ENCODE measurements at places on chromosomes 3 and 15.

DNA sequence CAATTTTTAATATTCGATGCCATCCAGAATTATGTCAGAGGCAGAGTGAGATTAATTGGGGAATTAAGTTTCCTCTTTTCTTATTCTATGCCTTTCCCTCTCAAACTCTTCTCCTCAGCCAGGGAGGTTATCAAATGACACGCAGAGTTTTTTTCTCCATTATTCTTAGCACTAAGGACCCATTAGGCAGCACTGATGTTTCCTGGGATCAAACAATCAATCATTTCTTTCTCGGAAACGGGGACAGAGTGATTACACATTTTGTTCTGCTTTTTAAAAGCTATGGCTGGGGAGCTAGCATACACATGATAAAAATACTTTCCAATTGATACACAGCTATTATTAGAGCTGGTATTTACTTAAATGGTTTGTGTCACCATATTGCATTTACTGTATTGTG lies 35.3 kb upstream of the PSMD6 start:
- DNase-seq: no peak

DNA sequence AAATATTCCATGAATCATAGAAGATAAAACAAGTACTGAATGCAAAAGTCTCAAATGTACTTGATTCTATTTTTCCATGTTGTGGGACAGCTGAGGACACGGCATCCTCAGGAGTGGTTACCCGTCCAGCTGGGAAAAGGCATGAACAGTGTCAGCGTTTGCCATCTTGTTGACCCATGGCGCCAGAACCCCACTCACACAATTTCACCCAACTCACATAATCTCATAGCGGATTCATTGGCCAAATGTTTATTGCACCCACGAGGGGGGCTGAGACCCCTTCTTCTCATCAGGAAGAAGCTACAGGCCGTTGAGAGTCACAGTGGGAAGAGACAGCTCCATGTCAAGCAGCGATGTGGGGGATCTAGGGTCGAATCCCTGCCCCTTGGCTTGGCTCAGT lies 72.9 kb downstream of the OCA2 start:
- DNase-seq: no peak

DNA sequence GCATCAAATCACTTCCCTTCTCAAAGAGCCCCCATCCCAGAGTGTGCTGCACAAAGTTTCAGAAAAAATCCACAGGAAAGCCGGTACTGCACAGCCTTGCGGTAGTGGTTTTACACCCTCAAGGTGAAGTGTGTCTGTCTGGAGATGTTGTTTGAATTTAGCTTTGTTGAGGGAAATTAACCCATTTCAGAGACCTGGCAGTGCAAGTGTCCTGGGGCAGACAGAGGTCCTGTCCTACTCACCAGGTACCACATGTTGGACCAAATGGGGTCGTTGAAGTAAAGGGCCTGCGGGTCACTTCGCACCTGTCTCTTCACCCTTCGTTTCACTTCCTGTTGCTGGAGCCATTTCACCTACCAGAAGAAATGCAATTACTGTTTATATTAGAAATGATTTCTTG lies 57.8 kb downstream of the PCSK6 start:
- no peak for DNase-seq

GRCh38 chr15:25450163-25450562 lies 11.3 kb upstream of the UBE3A start:
- DNase-seq: no peak
